ENCODE measurements at places on chromosomes 6 and 20. TPM values are rescaled to one million over a fixed set of nuclear protein-coding genes. Genes with fewer than 3 reads are reported as not detected.

TMEM217 gene
- total RNA-seq, result 1.9 TPM

CRISP3 gene
- total RNA-seq, result not detected

TRIM38 gene
- total RNA-seq, result 12.3 TPM

HSPA12B gene
- total RNA-seq, result not detected

CST3 gene
- 114 TPM for total RNA-seq

TBC1D22B gene
- total RNA-seq, result 14.9 TPM

SGK2 gene
- not detected for total RNA-seq

KIAA1755 gene
- not detected for total RNA-seq

PSORS1C2 gene
- not detected for total RNA-seq

Data from GM12878 (cell line).